Foreskin melanocyte (primary cell): ENCODE measurements at places on chromosomes 12 and 14.
A peak's percentile ranks its signal among the peaks of the same experiment; 100 is the strongest.

GRCh38 chr14:83870546-83871270 is 1659.2 kb upstream of the FLRT2 start:
- DNase-seq = peak; percentile 23

DNA sequence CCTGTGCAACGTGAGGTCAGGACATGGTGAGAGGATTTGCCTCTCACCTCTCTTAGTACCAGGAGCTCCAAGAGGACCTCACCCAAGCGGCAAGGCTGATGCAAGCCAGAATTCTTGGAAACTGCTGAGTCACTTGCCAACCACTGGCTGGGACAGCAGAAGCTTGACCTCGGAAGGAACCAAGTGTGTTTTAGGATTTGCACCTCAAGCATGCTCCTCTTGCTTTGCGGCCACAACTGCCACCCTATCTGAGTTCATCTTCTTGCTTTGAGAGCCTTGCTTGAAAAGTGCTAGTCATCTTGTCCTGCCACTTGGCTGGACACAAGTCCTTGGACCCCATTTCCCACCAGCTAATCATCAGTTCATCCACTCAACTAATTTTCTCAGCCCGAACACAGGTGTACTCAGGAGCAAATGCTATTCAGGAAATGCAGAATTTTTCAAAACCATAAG is 195.8 kb downstream of the SLC25A21 start:
- DNase-seq = no peak

- DNase-seq = no peak
These were observed 89.6 kb downstream of the LMNTD1 start for GRCh38 chr12:25463521-25463920.

GRCh38 chr12:7327918-7328317 is 24.0 kb downstream of the ACSM4 start:
- DNase-seq = no peak

DNA sequence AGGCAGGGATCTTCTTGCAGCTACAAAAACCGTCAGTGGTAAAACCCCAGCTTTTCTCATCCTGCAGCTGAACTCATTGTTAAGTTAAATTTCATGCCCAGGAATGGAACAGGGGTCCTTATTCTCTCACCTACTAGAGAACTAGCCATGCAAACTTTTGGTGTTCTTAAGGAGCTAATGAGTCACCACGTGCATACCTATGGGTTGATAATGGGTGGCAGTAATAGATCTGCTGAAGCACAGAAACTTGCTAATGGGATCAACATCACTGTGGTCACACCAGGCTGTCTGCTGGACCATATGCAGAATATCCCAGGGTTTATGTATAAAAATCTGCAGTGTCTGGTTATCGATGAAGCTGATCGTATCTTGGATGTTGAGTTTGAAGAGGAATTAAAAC is 68.9 kb downstream of the DCAF5 start:
- DNase-seq = no peak

DNA sequence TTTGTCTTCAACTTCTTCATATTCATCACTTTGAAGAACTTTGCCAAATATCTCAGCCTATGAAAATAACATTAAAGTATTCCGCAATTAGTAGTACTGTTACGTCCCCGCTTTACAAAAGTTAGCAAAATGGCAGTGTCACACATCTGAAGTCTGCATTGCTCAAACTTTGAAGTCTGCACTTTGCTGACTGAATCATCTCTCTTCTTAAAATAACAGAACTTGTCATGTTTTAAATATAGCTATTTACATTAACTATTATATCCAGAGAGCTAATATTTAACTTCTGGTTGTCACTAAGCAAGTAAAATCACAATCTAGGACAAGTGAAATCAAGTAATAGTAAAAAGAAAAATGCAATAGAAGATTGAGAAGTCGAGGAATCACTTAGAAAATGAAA is 34.5 kb downstream of the IPO8 start:
- no peak for DNase-seq

GRCh38 chr12:66063916-66064315 is 66.6 kb downstream of the LLPH start:
- DNase-seq = no peak

- no peak for DNase-seq
These were observed 58.0 kb upstream of the TRHDE start for GRCh38 chr12:72214163-72214562.

GRCh38 chr12:120457133-120457532 is 10.9 kb downstream of the GATC start:
- no peak for DNase-seq

DNA sequence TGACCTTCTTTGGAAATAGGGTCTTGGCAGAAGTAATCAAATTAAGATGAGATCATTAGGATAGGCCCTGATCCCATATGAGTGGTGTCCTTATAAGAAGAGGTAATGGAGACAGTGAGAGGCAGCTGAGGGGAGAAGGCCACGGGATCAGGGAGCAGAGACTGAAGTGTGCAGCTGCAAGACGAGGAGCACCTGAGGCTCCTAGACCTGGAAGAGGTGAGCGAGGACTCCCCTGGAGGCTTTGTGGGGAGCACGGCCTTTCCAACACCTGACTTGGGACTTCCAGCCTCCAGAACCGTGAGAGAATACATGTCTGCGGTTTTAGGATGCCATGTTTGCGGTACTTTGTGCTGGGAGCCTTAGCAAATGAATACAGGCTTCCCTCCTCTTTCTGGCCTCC is 37.5 kb downstream of the LRTM2 start:
- no peak for DNase-seq

GRCh38 chr12:71719647-71720370 is 33.9 kb downstream of the TMEM19 start:
- no peak for DNase-seq
